ENCODE measurements at places on chromosomes 3 and 15. TPM values are rescaled to one million over a fixed set of nuclear protein-coding genes. Genes with fewer than 3 reads are reported as not detected.

- DNase-seq, result no peak
Measured at GRCh38 chr3:58223855-58224254, 13.1 kb upstream of the DNASE1L3 start.

DNA sequence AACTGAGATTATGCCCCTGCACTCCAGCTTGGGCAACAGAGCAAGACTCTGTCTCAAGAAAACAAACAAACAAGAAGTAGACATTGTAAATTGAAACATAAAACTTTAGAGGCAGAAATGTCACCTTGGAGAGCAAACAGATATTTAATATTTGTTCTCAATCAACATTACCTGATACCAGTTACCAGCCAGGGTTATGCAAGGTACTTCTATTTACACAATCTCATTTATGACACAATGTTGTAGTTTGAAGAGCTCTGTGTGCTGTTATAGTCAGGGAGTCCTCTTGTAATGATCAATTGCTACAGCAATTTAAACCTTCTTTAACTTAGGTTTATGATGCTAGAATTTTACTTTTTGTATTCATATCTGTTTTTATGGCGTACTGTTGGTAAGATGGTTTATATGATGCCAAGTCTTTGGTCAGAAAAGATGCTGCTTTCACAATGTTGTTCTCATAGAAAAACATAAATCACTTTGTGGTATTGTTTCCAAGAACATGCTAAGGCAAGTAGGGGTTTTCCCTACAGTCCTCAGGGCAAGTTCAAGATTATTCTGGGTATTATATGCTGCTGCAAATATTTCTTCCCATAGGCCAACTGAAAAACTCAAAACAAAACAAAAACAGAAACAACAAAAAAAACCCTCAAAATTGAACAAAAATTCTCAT is 173.5 kb downstream of the TNIK start:
- no peak for DNase-seq

DNA sequence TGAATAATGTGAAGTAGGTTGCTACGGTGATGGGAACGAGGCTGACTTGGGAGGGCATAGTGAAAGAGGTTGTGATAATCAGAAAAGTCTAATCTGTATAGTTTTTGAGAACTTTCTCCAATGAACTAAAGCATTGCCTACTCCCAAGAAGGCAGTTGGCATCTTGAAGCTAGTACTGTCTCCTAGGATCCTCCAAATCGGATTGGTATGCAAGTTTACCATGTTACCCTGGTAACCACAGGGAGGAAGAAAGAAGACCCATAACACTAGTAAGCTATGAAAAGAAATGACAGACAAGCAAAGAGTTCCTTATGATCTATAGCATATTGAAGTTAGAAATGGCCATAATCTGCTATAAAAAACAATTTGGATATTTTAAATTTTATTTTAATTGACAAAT is 127.2 kb upstream of the SYNPR start:
- no peak for DNase-seq

DNA sequence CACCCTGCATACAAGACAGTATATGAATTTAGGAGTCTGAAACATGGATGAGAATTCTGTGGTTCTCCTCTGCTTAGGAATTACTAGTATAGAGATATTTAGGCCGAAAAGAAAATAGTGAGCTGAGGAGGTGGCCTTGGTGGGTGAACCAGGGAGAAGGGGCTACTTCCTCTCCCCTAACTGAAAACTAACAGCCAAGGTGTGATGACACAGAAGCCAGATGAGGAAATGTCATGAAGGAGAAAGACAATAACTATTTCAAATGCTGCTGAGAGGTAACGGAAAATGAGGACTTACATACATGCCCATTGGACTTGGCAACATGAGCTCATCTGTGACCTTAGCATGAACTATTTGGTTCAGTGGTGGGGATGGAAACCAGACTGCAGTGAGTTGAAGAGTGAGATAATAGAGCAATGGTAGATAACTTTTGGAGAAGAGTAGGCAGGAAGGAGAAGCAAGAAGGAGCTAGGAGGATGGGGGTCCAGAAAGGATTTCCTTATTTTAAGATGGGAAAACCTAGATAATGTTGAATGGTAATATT is 114.4 kb upstream of the TSPAN3 start:
- no peak for DNase-seq

- no peak for DNase-seq
Measured at GRCh38 chr3:77906102-77906709, 866.3 kb downstream of the ROBO2 start.

DNA sequence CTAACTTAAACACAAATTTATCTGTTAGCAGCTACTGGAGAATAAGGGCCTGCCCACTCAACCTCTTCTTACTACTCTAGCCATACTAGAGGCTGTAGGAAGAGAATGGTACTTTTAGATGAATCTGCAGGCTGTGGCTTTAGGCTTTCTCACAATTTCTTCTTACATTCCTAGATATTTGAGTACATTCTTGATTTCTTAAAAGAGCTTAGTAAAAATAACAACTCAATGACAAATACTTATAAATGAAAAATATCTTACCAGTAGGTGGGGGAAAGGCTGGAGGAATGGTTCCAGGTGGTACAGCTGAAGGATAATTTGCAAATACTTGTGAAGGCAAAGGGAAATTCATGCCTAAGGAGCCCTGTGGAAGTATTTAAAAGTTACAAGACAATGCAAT is 92.9 kb upstream of the GK5 start:
- DNase-seq, result no peak

DNA sequence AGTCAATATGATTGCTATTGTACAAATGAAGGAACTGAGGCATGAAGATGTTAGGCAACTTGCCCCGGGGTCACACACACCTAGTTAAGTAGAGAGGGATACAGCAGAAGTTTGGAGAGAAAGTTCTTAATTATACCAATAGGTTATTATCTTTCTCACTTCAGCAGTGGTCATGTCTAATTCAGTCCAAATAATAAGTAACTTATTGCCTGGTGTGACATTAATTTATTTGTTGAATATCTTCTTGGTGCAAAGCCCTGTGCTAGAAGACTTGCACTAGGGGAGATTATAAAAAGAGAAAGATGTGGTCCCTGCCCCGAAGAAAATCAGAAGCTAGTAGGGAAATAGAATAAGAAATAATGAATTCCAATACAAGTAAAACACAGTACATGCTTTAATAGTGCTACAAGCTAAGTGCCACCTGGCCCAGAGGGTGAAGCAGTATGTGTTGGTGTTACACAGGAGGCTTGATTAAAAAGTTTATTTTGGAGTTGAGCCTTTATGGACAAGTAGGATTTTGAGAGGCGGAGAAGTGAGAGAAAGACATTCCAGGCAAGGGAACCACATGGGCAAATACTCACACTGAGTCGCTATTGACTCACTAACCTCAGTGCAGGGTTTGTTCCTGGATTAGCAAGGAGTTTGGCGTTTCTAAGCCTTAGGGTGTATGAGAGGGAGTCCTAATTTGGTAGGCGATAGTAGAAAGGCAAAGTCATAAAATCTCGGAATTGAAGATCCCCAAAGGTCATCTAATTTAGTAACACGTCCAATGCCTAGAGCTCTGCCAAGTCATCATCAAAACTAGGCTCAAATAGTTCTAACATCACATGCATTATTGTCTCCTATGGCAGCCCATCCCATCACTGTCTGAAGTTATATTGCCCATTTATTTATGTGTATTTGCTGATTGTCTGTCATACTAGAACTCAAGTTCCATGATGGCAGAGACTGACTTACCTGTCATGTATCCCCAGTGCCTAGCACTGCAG is 19.2 kb upstream of the GSK3B start:
- no peak for DNase-seq

DNA sequence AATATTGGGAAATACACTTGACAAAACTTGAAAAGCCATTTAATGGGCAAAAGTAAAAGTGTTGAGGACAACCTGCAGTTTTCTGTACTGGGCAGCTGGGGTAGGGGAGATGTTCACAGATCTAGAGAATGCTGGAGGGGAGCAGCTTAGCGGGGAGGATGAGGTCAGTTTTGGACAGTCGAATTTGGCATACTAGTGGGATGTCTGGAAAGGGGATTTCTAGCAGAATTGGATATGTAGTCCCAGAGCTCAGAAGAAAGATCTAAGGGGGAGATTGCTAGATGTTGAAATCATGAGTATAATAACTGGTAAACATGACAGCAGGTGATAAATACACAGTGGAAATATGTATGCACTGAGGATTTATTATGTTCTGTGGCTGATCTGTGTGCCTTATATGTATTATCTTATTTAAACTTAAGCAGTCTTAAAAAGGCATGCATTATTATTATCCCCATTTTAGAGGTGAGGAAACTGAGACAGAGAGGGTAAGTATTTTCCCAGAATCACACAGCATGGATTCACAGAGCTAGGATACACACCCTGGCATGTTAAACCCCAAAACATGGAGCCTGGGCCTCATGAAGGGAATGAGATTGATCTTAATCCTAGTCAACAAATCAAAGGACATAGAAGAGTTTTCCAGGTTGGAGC is 42.7 kb downstream of the TLNRD1 start:
- DNase-seq, result no peak

MUC4 gene
- total RNA-seq, result not detected

CMTM8 gene
- 2.1 TPM for total RNA-seq

FILIP1L gene
- 3.4 TPM for total RNA-seq

EXOSC7 gene
- total RNA-seq, result 47.4 TPM

CCR9 gene
- not detected for total RNA-seq

NANOGP8 gene
- total RNA-seq, result not detected

All from A673 (cell line).